ENCODE measurements at places on chromosomes 5 and 9.

DNA sequence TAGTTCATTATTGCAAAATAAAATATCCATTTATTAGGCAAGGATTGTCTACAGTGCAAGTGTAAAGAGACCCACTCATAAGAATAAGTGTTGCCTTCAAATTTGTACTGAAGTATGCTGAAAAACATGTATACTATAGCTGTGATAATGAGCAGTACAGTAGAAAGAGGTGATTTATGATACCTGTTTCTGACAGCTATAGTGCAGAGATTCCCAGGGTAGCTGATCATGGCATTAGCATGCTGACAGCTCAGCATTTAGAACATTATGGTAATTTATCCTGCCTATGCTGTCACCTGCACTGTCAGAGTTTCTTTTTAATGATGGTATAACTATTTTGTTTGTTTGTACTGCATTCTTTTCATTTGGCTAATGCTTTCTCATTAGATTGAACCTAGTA, 177.6 kb upstream of the TLX3 start:
- DNase-seq = no peak

- no peak for DNase-seq
These were observed 303.6 kb upstream of the ZNF608 start for GRCh38 chr5:125049721-125050702.

GRCh38 chr9:127445851-127446712, 5.1 kb downstream of the RPL12 start:
- no peak for DNase-seq

- DNase-seq = no peak
These were observed 1.9 kb downstream of the ROR2 start for GRCh38 chr9:91948101-91948596.

GRCh38 chr9:123528501-123528900, 172.5 kb downstream of the CRB2 start:
- no peak for DNase-seq

DNA sequence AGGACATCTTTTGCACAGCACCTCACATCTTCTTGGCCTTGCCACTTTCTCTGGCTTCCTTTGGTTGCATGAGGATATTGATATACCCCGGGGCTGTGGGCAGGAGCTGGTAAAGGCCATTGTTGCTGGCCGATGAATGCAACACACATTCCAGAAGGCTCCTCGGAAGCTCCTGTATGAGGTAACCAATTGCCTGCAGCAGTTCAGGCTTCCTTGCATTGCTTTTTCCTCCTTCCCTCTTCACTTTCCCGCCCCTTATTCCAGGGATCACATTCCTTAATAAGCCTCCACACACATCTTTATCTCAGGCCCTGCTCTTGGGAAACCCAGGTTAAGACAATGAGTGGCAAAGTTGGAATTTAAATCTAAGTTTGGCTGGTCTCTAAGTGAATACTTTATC, 505.4 kb upstream of the CLINT1 start:
- no peak for DNase-seq

- no peak for DNase-seq
These were observed 51.1 kb downstream of the GNA14 start for GRCh38 chr9:77597057-77597456.

DNA sequence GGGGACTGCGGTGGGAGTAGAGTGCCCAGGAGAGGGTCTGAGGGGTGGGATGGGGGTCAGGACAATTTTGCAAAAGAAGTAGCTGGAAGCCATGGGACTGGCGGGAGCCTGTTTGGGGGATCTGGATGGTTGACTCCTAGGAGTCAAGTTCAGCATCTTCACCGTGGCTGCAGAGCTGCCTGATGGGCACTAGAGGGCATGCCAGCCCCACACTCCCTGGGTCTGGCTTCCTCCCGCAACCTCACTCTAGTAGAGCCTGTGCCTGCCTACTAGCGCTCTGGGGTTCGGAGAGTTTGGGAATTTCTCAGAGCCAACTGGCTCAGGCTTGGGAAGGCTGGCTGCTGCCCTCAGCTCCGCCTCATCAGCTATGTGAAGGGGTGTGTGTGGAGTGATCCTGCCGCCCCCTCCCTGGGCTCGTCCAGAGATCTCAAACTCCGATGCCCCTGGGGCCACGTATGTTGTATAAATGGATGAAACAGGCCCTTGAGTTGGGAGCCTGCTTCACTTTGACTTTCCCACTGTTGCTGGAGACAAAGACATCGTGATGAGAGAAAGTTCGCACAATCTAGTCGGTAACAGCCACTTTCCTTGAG, 10.8 kb downstream of the TSPAN17 start:
- peak; percentile 69 for DNase-seq

DNA sequence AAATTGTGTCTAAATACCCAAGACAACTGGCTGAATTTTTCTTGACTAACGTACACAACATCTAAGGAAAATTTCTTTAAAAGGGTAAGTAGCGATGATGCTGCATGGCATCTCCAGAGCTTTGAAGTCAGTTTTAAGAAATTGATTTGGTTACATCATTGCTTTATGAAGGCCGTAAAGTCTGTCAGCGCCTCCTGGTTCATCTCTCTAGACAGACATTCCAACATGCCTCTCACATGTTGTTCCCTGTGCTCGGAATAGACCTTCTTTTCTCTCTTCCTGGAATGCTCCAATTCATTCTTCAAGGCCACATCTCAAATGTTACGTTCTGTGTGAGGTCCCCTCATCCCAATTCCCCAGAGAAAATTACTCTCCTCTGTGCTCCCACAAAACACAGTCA, 108.7 kb upstream of the SSBP2 start:
- no peak for DNase-seq

- DNase-seq = no peak
These were observed 34.4 kb upstream of the GNE start for GRCh38 chr9:36292641-36293040.

- DNase-seq = no peak
These were observed 938.5 kb upstream of the ACO1 start for GRCh38 chr9:31445960-31446359.

DNA sequence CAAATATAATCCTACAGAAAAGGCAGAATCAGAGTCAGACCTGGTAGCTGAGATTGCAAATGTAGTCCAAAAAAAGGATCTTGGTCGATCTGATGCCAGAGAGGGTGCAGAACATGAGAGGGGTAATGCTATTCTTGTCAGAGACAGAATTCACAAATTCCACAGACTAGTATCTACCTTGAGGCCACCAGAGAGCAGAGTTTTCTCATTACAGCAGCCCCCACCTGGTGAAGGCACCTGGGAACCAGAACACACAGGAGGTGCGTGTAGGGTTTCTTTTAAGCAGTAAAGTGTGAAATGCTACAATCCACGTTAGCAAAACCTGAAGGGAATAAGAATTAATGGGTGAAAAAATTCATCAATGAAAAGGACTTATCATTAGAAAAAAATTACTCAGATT, 145.8 kb downstream of the GIN1 start:
- no peak for DNase-seq

GRCh38 chr5:56352808-56353590, 119.9 kb upstream of the ANKRD55 start:
- DNase-seq = no peak

GRCh38 chr5:150627731-150628545, 12.5 kb upstream of the SYNPO start:
- no peak for DNase-seq

DNA sequence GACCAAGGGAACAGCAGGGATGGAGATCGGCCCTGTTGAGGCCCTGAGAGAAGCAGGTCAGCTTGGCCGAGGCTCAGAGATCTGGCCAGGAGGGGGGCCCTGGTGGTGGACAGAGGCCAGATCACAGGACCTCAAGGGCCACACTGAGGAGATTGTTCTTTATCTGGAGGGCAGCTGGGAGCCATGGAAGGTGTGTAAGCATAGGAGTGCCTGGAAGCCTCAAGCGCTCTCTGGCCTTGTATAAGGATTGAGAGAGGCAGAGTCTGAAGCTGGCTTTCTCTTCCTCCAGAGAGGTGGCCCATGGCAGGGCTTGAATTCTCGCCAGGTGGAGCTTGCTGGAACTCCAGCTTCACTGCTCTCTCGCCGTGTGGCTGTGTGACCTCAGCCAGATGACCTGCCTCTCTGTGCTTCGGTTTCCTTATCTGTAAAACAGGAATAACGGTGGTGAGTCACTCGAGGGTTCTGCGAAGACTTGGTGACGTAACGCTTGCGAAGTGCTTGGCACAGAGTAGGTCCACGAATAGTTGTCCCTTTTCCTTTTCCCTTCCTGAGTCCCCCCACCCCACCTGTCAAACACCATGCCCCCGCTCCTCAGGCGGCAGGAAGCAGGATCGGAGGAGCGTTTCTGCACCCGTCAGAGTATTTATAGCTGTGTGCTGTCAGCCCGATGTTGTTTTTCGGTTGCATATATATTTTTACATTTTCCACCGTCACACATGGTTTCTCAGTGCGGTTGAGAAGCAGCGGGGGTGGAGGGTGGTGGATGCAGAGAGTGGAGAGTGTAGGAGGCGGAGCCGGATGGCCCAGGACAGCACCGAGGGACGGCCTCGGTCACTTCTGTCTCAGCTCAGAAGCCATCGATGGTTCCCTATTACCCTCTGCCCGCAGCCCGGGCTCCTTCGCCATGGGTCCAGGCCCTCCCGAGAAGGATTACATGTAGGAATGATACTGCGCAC, 17.0 kb upstream of the CRB2 start:
- peak; percentile 60 for DNase-seq

- DNase-seq = no peak
These were observed 37.0 kb upstream of the OSMR start for GRCh38 chr5:38808666-38809343.

DNA sequence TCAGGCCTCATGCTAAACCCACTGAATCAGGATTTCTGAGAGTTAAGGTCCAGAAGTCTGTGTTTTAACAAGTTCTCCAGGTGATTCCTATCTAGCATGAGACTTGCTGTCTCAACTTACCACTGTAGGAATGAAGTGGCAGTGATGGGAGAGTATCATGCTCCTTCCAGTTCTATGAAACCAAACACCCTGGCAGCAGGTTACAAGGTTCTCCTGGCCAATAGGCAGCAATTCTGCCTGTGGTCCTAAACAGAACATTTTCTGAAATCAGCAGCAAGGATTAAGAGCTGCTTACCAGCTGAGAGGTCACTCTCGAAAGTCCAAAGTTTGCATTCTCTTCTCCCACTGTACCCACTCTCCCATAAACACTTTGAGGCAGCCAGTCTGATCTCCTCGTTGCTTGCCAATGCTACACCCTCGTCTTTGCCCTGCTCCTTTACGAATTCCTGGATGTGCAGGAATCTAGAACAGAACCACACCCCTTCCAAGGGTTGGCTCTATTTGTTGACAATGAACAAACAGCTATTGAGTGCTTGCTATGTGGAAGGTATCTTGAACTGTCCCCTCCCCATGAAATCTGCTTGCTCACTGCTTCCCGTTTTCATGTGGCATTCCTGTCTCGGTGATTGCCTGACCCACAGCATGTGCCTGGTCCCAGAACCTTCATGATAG, 100.5 kb downstream of the TMEM174 start:
- no peak for DNase-seq

DNA sequence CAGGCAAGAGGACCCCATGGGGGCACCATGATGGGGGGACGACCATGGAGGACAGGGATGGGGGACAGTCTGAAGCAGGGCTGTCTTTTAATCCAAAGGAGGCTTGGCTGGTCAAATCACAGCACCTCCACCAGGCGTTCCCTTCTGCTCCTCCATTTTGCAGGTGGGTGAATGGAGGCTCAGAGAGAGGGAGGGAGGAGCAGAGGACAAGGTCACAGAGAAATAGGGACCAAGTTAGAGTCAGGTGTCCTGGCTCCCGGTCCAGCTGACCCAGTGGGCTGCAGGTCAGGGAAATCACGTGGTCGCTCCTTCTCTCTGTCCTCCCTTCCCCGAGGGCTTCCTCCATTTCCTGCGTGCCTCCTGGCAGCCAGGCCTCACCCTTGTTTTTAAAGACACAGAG, 156.4 kb upstream of the SMIM23 start:
- no peak for DNase-seq

DNA sequence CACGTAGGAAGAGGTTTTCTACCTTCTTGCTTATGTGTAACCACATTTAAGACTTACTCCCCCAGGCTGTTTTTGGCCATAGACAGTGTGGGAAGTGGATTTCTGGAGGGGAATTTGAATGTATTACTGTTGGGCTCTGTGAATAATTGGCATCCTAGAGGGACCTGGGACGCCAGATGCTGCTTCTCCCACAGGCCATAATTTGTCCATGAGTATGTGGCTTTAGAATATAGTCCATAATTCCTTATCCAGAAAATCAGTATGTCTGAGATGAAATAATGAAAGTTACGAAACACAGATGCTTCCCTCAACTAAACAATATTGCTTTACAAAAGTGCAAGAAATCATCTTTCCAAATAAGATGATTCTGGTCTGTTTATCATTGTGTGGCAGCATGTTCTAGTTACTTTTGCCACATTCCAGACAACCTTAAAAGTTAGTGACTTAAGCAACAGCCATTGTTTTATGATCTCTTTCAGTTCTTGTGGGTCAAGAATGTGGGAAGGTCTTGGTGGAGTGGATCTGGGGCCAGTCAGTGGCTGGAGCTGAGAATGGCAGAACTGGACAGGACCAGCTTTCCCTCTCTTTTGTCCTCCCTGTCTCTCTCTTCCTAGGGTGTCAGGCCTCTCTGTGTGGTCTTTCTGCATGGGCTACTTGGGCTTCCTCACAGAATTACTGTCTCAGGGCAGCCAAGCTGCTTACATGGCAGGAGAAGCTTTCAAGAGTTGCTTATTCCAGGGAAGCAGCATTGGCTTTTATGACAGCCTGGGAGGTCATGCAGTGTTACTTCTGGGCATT, 79.4 kb downstream of the FBXL7 start:
- DNase-seq = no peak

DNA sequence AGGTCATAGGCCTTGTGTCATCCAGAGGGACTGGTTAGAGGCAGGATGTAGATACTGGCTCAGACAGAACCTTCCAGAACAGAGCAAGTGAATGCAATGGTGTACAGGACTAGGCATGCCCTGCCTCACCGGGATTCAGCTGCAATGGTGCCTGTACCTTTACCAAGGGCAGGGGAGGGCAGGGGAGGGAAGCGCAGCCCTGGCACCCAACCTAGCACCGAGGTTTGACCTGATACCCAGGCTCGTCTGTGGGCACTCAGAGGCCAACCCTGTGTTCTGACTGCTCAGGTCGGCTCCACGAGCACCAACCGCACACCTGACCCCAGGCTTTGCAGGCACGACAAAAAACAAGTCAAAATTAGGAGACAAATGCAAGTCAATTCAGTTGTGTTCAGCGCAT, 47.3 kb upstream of the GFPT2 start:
- DNase-seq = no peak

GRCh38 chr5:149953436-149954121, 7.0 kb upstream of the SLC26A2 start:
- no peak for DNase-seq

DNA sequence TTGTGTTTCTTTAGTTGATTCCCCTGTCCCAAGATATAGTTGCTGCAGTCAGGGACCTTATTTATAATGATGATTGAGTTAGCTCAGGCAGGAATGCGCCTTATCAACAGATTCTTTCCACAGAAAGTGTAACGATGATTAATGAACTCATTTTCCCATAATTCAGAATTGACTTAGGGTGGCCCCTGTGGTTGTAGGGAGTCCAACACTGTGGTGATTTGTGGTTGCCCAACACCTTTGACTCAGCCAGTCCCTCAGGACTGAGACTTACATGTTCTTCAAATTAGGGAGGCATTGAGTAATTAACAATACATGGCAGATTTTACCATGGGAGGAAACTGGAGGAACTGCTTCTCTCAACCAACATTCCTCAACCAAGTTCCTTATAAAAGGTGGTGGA, 221.9 kb downstream of the GABRG2 start:
- no peak for DNase-seq
